Astrocyte of the spinal cord (primary cell): ENCODE measurements at places on chromosomes 13 and 19.

DNA sequence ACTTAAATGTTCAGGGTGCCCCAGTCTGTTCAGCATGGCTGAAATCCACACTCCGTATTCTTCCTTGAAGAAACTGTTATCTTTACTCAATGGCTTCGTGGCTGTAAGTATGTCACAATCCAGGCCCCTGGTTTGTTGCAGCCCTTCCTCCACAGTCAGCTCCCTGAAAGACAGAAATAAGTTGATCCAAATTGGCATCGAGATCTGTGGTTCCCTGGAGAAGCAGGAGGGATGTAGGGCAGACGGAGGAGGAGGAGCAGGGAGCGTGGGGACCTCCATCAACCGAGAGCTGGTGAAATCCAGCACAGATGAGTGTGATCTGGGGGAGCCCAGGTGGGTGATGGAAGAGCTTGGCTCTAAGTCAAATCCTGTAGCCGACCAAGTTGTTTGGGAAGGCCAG, 304 bp downstream of the TSPAN16 start:
- DNase-seq = no peak

DNA sequence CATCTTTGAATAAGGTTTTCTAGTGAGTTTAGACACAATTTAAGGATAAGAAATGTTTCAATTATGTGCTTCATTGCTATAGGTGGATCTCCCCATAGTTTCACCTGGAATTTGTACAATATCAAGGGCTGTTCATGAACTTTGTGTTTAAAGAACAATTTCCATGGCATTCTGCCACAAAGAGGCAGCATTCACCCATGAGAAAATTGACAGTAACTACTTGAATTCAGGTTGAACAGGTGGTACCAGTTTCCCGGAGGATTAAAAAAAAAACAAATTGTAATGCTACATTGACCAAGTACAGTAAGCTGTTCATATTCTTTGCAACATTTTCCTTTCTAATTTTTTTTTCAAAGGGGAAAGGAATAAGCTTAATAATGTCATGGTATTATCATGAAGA, 9.1 kb downstream of the SLITRK5 start:
- DNase-seq = peak; percentile 9

DNA sequence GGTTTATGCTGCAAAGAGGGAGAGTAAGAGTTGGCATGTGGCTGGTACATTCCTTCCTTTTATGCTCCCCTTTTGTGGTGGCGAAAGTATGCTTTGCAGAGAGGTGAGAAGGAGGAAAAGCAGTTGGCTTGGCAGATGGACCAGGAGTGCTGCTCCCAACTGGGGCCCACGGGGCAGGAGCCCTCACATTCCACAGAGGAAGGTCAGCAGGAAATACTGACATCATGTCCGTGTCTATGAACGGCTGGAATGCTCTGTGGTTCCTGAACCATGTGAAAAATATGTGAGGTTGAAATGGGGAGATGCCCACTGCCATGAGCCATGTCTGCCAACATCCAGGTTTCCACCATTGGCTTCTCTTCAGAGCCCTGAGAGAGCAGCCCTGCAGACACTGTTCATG, 33.3 kb upstream of the GAS6 start:
- peak; percentile 93 for DNase-seq

- peak; percentile 12 for DNase-seq
These were observed 13.7 kb upstream of the FARP1 start for GRCh38 chr13:98129059-98129746.

DNA sequence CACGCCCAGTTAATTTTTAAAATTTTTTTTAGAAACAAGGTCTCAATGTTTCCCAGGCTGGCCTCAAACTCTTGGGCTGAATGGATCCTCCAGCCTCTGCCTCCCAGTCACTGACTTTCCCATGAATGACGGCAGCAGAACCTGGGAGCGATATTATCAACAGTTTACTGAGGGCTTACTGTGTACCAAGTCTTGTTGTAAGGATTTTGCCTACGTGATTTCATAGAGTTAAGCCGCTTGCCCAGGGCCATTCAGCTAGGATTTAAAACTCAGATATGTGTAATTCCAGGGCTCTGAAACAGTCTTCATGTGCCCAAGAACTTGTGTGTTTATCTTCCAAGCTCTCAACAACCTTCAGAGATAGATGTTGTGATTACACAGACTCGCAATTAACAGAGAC, 6.0 kb upstream of the KXD1 start:
- no peak for DNase-seq

- no peak for DNase-seq
These were observed 33.2 kb downstream of the DPF1 start for GRCh38 chr19:38190793-38191192.

DNA sequence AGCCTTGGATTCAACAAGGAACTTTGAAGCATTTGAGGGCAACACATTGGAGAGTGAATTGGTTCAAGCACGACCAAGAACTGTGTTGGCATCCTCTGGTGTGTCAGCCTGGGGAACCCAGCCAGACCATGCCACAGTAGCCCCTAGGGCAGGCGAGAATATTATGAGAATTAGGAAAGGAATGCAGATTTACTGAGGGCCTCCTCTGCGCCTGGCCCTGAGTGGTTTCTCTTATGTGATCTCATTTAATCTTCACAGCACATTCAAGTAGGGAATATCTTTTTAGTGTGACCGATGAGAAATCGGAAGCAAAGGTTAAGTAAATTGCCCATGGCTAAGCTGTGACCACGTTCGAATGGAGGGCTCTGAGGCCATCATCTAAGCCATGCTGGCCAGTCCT, 15.3 kb upstream of the ERICH6B start:
- DNase-seq = no peak

DNA sequence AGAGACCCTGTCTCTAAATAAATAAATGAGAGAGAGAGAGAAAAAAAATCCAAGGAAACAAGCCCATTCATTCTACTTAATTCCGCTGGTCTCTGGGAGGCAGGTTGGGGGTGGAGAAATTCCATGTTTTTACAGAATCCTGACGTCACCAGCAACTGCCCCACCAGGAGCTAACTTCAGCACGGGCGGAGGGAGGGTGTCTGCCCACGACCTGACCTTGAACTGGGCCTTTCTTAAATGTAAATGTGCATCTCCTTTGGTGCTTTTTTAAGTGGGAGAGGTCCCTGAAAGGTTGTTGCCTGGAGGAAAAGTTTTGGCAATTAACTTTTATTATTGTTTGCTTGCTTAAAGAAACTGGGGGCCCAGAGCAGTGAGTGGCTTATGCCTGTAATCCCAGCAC, 15.5 kb downstream of the KLF2 start:
- peak; percentile 66 for DNase-seq

DNA sequence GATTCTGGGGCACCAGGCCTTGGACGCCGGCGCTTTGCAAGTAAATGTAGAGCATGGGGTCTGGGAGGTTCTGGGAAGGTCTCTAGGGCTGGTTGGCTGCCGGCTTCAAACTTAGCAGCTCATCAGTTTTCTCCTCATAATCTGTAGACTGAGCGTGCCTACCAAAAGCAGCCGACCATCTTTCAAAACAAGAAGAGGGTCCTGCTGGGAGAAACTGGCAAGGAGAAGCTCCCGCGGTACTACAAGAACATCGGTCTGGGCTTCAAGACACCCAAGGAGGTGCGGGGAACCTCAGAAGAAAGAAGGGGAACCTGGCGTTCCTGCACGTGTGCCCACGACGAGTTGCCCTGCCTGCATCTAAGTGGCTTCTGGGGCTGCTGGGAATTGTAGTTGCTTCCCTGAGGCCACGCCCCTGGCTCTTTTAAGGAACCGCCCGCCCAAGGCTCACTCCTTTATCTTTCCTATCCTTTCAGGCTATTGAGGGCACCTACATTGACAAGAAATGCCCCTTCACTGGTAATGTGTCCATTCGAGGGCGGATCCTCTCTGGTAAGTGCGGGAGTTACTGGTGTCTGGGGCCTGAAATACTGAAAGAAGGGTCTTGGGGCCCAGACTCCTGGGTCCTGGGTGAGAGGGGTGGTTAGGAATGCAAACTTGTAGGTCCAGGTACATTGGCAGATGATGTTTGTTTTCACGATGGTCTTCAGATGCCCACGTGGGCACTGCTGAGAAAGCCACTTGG, 984 bp downstream of the RPS11 start:
- DNase-seq = peak; percentile 50

DNA sequence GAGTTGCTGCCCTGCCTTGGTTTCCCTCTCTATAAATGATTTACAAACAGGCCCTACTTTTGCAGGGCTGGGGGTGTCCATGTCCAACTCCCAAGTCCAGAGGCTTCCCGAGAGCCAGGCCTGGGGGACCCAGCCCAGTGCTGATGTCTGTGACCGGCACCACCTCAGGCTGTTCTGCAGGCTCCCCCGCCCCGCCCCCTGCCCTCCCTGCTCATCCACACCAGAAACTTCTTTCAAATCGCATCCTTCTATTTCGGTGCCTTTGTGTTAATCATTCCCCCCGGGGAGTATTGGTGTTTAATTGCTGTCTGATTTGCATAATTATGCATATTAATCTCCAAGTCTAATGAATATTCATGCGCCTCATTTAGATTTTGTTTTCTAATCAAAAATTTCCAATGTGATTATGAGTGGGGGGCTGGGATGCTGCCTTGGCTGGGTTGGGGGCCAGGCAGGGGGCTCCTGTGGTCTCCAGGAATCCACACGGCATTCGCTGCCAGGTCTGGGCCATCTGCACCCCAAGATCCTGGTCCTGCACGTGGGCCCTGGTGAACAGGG, 19.1 kb downstream of the TCF3 start:
- no peak for DNase-seq

- peak; percentile 90 for DNase-seq
These were observed 15.3 kb upstream of the GPR183 start for GRCh38 chr13:99322297-99323103.

DNA sequence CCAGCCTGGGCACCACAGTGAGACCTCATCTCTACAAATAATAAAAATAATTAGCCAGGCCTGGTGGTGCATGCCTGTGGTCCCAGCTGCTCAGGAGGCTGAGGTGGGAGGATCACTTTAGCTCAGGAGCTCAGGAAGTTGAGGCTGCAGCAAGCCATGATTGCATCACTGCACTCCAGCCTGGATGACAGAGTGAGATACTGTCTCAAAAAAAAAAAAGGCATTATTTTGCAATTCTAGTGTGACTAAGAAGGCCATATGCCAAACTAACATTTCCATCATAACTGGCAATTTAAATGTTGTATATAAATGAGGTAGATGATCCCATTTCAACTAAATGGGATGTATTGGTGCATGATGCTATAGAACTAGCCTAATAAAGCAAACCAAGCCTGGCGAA, 632.8 kb upstream of the KLF12 start:
- peak; percentile 22 for DNase-seq

- DNase-seq = no peak
These were observed 239.9 kb downstream of the SPRY2 start for GRCh38 chr13:80101040-80101439.

DNA sequence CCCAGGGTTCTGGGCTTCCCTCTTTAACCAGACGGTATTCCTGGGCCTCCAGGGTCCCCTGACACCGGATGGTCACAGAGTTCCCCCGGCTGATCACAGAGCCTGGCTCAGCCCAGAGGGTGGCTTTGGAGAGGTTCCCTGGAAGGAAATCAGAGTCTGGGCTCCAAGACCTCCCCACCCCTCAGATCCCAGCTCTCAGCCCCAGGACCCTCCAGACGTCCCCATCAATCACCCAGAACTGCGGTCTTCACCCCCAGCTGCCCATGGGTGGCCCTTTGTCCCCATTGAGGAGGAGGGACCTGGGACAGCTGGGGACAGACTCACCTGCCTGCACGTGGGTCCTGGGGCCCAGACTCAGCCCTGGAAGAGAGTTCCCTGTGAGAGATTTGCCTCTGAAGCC, 955 bp downstream of the LILRA5 start:
- DNase-seq = no peak

DNA sequence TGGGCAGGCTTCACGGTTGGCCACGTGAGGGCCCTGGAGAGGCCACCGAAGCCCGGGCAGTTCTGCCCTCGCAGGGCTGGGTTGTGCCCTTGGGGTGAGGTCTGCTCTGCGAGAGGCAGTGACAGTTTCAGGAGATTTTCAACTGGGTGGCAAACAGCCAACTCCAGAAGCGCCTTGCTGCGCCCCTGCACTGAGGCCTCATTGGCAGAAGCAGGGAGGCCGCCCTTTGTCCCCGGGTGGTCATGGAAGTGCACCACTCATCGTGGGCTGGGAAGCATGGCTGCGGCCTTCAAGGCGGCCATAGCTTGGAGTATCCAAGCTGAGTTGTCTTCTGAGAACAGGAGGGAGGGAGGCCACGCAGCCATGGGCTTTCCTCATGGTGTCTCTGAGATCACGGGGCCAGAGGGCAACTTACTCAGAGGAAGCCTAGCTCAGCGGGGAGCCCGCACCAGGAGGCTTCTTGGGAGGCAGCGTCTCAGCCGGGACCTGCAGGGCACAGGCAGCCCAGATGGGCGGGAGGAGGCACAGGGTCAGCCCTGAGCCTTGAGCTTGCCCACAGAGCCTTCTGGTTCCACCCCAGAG, 14.8 kb downstream of the PLEKHJ1 start:
- peak; percentile 33 for DNase-seq

GRCh38 chr13:85497652-85498051, 301.6 kb downstream of the SLITRK6 start:
- DNase-seq = peak; percentile 94

DNA sequence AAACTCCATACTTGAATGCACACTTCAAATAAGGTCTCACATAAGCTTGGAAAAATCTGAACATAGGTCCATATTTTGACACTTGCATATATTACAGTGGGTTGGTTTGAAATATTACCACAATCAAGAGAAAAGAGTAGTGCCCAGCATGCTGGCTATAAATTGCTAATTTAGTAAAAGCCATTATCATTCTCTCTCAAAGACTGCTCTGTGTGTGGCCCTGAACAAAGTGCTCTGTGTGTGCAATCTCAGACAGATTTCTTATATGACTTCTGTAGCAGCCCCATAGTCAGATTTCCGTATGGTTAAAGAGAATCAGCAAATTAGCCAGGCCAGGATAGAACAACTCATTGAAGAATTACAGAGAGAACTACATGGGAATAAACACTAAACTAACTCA, 78.2 kb downstream of the LIG4 start:
- no peak for DNase-seq

DNA sequence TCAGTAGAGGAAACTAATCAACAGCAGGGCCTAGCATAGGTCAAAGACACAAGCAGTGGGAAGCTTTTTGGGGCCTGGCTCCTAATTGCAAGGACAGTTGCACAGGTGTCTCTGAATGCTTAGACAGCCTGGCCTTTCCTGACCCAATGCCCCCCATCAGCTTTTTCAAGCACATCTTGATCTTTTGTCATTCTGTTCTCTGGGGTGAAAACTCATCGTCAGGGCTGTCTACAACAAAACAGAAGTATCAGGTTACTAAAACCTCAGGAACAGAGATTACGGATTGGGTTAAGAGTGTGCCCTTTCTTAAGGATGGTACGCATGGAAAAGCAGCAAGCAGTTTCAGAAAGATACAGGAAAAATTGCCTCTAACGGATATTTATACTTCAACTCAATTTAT, 8.3 kb upstream of the ZNF254 start:
- no peak for DNase-seq
